ENCODE measurements at places on chromosomes 2 and 18. TPM values are rescaled to one million over a fixed set of nuclear protein-coding genes. Genes with fewer than 3 reads are reported as not detected.
A peak's percentile ranks its signal among the peaks of the same experiment; 100 is the strongest.

DNA sequence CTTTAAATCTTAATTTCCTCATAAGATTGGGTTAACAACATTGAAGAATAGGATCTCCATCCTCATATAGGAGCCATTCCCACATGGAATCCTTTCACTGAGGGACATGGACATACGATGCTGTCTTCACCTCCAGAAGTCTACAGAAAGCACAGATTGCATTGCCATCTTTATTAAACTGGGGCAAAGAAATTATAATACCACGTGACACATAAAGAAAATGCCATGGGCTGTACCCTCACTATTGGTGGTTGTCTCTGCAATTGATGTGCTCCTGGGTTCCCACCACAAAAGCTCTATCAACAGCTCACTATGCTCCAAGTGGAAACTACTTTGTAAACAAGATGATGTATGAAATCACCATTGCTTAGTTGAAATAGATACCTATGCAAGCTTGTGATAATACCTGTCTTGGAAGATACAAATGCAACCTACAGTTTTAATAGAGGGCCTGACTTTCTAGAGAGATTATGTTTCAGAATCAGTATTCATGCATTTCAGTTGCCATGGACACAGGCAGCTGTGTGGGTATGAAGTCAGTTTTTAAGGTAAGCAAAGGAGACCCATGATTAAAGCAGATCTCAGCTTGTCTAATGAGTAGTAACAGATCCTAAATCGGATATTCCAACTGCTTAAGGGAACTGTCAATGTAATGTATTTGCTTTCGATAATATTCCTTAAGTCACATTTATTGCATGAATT lies 337.0 kb downstream of the RAD51AP2 start:
- DNase-seq = no peak

- DNase-seq = no peak
These were observed 50.9 kb downstream of the HS1BP3 start for GRCh38 chr2:20599861-20600461.

Gene SCN3A
- 0.33 TPM for total RNA-seq

Gene TUBA3D
- not detected for total RNA-seq

GRCh38 chr2:230924470-230925341 lies at the start of gene GPR55:
TSS of gene GPR55 (minus strand) at chr2:230925242. CDS start at chr2:230910962, 14,280 bp downstream.
- peak; percentile 49 for DNase-seq

DNA sequence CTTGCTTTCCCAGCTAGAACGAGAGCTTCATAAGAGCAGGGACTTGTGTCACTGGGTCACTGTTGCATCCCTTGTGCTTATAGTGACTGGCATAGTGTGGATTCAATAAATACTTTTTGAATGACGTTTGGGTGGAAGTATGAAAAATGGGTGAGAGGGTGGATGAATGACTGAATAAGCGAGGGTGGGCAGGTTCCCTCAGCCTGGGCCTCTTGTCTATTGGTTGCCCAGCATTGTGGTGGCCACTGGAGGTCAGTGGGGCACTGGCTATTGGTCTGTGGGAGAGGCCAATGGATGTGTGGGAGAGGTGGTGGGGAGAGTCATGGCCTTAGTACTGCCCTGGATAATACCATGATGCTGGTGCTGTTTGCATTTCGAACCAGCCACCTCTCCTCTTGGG lies 93.8 kb upstream of the SKOR2 start:
- DNase-seq = no peak

DNA sequence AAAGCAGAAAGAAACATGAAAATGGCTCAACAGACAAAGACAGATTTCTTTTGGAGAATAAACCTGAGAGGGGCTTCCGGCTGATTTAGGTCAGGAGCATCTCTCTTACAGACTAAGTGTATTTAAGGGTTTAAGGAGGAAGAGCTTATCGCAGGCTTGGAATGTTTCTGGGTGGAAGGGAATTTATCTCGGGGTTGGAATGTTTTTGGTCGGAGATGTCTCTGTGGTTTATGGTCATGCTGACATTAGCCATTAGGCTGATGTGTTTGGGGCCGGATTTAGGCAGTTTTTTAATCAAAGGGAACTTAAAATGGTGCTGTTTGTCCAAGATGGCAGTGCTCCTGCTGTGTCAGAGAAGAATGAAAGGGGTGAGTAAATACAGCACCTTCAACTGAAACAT lies 14.4 kb upstream of the PSMA8 start:
- DNase-seq = no peak

DNA sequence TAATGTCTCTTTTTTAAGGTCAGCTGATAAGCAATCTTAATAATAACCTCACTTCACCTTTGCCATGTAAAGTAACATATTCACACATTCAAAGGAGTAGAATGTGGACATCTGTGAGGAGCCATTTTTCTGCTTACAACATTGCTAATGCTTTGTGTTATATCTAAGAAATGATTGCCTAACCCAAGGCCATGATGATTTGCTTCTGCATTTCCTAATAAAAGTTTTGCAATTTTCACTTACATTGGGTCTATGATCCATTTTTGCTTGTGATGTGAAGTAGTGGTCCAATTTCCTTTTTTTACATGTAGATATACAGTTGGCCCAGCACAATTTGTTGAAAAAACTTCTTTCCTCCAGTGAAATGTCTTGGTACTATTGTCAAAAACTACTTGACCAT lies 22.0 kb downstream of the RELCH start:
- DNase-seq = no peak

Gene EN1
- total RNA-seq = not detected

Gene ONECUT2
- total RNA-seq = not detected

DNA sequence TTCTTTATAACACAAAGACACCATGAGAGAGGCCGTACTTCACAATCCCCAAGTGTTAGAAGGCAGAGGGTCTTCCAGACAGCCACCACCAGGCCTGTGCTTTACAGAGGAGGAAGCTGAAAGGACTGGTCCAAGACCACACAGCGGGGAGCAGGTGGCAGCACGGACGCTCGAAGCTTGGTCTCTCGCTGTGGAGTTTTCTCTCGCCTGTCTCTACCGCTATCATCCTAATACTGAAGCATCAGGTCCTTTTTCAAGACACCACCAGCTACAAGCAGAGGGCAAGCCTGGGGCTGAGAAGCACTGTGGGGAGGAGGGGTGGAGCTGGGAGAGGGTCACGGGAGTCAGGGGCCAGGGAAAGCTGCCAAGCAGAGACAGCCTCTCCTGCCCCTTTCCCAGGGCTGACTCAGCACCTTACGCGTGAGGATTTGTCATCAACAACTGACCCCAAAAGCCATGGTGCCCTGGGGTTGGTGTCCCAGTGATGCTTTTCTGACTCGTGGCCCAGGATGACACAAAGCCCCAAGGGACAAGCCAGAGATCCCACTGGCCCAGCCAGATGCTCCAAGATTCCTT lies 31.9 kb upstream of the FOSL2 start:
- no peak for DNase-seq

Gene NDUFB3
- 13.1 TPM for total RNA-seq

- peak; percentile 76 for DNase-seq
These were observed 42.1 kb downstream of the BMP10 start for GRCh38 chr2:68828887-68829708.

DNA sequence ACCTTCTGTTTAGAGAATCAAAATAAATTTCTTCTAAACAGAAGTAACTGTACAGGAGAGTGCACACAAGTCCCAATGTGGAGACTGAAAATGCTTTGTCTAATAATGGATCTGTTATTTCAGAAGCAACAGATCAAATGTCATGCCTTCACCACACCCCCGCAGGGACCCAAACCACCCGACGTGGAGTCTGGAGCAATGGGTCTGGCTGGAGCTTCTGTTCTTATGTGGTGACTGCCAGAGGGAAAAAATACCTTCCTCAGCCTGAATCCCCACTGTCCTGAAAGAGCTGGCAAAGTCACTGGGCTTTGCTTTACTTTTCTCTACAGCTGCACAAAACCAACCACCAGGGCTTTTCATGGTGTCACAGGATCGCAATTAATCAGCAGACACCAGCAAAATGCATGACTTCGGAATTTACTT lies 119.0 kb upstream of the ZFP36L2 start:
- DNase-seq = no peak

GRCh38 chr2:3073704-3074103 lies 303.9 kb downstream of the EIPR1 start:
- DNase-seq = no peak

DNA sequence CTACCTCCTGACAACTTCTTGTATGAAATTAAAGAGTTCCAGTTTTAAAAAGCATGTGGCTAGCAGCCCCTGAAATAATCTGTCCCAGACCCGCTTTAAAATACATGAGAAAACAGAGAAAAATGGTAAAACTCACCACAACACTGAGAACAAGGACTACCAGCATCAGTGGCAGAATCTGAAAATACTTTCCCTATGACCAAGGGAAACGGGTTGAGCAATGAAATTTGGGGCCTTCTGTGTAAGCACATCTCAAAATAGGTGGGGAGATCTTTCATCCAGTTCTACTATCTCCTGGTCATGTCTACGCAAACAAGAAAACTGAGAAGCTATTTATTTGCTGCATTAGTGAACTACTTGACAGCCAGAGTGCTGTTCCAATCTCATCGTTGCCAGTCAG lies 172.3 kb downstream of the LNPK start:
- DNase-seq = no peak

DNA sequence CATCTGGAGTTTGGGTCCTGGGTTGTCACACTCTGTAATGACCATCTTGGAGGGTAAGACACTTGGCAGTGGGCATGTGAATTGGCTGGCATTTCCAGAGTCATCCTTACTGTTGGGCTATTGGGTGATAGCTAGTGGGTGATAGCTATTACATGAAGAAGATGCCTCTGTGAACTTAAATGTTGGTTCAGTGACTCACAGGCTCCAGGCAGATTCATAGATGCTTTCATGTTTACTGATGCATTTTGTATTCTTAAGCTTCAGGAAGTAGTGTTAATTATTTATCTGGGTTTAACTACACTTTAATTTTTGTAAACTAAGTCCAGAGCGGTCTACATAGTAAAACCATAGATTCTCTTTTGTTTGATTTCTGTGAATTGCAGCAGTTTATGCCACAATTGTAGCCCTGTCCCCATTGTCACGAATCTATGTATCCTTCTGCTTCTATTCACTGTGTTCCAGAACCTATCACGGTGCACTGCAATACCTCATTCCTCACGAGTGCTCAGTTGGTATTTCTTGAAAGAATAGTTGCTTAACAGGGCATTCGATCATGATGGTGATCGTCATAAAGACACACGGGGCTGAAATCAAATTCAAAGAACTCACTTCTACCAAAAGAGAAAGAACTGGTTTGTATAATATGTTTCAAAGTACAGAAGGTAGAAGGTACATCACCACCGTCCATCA lies 79.7 kb downstream of the GBX2 start:
- no peak for DNase-seq

Gene GRP
- not detected for total RNA-seq

Gene RPRM
- 0.27 TPM for total RNA-seq

Gene CYTIP
- total RNA-seq = 430 TPM

GRCh38 chr2:180728928-180729559 lies 251.4 kb upstream of the UBE2E3 start:
- DNase-seq = no peak

- DNase-seq = no peak
These were observed 80.3 kb upstream of the GATA6 start for GRCh38 chr18:22088996-22089640.

- DNase-seq = no peak
These were observed 2.3 kb downstream of the SLC9A2 start for GRCh38 chr2:102621630-102622029.

DNA sequence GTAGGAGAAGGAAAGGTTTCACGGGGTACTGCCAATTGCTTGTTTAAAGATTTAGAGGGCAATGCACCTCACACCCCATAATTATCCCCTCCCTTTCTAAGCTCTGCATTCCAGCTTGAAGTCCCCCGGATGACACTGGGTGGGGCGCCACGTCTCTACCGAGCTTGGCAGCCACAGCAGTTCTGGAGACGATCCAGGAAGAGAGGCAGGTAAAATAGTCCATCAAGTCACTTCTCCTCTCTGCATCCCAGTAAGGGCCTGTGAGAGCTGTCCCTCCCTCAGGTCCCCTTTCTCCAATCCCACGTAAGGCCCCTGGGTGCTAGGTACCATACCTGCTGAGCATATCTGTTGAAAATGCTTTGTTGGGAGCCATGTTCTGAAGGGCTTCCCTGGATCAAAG lies 65.7 kb downstream of the CAPN13 start:
- no peak for DNase-seq

- no peak for DNase-seq
These were observed 18.0 kb downstream of the LRRC30 start for GRCh38 chr18:7248877-7249276.

DNA sequence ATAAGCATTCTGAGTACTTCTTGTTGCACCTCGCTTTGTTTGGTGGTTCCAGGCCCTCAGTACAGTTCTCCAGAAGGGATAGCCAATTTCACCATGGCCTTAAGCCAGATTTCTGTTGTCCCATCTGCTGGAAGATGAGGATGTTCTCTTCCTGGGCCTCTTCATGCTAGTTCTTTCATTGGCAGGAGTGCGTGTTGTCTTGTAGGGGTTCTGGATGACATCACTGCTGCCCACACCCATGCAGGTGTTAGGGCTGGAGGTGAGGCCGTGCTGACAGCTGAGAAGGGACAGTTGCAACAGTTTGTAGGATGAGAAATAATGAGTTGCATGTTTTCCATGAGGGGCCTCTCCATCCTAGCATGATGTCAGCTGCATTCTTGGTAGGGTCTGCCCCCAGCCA lies 142.9 kb downstream of the LDLRAD4 start:
- no peak for DNase-seq

- no peak for DNase-seq
These were observed 80.5 kb downstream of the LYPD6 start for GRCh38 chr2:149410701-149411484.

DNA sequence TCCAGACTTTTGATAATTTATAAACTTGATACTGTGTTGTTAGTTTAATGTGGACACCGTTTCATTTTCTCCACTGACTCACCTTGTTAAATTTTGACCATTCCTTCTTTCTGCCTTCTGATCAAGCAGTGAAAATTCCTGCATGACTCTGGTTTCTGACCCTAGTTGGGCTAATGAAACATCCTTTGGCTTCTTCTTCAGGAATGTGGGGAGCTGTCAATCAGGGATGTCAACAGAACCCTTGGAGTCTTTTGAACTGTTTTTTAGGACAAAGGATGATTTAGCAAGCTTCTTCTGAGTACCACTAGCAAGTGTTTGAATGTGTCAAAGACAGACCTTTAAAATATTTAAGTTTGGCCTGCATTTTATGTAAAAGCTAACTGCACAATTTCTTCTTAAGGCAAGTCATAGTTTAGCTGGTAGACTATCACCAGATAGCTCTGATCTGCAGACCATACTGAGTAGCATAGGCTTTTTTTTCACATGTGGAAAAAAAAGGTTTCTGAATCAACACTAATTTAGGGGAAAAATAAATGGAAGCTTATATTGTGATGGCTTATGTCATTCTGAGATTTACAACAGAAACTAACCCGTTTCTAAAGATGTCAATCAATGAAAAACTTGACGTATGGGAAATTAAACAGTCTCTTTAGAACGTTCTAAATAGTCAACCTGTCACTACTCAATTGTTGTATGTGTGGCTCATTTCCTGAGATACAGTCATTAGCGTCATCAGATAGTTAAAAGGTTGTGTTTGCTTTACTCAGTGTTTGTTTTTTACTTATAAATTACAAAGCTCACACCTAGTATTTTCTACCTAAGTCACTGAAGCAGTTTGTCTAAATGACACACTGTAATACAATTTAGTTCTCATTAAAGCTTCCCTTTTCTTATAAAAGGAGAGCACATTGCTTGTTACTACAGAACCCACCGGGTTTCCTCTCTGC lies 311.4 kb downstream of the PTPRM start:
- peak; percentile 28 for DNase-seq
